ENCODE measurements at places on chromosomes 6 and 20. TPM values are rescaled to one million over a fixed set of nuclear protein-coding genes. Genes with fewer than 3 reads are reported as not detected.

SLC22A2 gene
- not detected for total RNA-seq

GPR31 gene
- total RNA-seq: not detected

ESR1 gene
- total RNA-seq: not detected

MROH8 gene
- total RNA-seq: 1.1 TPM

BPIFB4 gene
- total RNA-seq: not detected

SLC16A10 gene
- total RNA-seq: 0.28 TPM

TRIM31 gene
- total RNA-seq: 2.0 TPM

TTBK1 gene
- 0.09 TPM for total RNA-seq

NKAPL gene
- not detected for total RNA-seq

FHL5 gene
- total RNA-seq: not detected

BPHL gene
- 16.3 TPM for total RNA-seq

PLN gene
- not detected for total RNA-seq

MEP1A gene
- total RNA-seq: not detected
